ENCODE measurements at places on chromosomes 11 and 22.

DNA sequence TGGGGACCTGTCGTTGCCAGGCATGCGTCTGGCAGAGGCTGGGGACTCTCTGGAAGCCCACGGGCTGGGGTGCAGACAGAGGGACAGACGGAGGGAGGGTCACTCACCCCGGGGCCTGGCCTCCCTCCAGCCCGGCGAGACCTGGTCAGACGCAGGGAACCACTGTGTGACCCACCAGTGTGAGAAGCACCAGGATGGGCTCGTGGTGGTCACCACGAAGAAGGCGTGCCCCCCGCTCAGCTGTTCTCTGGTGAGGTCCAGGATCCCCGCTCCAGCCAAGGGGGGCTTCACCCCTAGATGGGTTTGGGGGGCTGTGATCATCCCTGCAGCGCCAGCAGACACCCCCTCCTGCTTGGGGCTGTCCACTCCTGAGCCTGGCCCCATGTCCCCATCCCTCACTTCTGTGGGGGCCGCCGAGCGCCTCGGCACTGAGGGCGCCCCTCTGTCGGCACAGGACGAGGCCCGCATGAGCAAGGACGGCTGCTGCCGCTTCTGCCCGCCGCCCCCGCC, 23.6 kb upstream of the MUC5B start:
- no peak for DNase-seq

DNA sequence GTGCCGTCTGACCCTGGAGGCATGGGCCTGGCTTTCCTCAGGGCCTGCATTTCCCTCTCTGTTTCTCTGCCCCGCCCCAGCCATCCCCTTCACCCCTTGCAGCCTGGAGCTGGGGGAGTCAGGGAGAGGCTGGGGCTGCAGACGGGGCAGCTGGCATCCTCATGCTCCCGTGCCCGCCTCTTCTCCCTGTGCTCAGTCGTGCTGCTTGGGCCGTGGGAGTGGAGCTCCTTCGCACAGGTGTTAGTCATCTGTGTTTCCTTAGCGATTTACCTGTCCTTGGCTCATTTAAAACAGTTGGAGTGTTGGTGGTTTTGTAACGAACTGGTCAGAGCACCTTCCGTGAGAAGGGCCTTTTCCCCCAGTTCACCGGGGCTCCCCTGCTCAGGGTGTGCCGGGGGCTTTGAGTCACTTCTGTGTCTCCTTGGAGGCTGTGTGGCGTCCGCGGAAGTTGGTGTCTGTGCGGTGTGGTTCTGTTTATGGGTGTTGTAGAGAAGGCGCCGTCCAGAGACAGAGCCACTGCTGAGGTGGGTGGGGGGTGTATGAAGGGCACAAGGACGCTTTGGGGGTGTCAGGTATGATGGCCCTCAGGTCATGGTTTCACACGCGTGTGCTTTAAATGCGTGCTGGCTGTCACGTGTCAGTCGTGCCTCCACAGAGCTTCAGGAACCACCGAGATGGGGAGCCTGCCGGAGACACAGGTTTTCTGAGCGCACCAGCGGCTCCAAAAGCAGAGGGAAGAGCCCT, 19.5 kb downstream of the BRSK2 start:
- DNase-seq, result no peak

DNA sequence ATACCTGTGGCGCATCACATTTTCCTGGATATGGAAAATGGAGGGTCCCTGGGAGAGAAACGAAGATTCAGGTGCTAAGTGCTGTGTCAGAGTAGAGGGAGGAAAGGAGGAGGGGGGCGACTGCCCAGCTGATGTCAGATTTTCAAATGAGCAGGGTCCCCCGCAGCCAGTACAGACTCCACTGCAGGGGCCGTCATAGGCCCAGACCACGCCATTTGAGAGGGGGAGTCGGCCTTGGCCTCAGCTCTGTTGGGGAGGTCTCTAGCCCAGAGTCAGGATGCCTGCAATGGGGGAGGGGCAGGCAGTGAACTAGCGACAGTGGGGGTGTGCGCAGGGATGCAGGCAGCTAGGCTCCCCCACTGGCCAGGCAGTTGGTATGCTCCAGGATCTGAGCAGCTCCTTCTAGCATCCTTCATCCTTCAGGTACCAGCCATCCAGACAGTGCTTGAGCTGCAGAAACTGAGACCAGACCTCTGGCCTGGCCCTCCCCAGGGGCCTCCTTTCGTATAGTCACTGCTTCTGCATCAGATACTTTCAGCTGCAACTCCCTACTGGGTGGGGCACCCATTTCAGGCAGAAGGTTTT, at the start of the genes BSCL2 and GNG3:
Gene BSCL2, minus strand, starts transcription at position 148 of the 585 bp plus-strand sequence. CDS start 229 bp downstream, outside the sequence.
Gene GNG3, plus strand, starts transcription at position 400 of the 585 bp plus-strand sequence. CDS start 620 bp downstream, outside the sequence.
- DNase-seq, result no peak

- DNase-seq, result no peak
Measured at GRCh38 chr11:114142707-114143106, 83.2 kb downstream of the ZBTB16 start.

- no peak for DNase-seq
Measured at GRCh38 chr22:36239150-36239400, 252 bp downstream of the APOL2 start.
